ENCODE measurements at places on chromosomes 1 and 21.

GRCh38 chr1:92329347-92330129 lies 30.7 kb downstream of the RPAP2 start:
- DNase-seq = no peak

GRCh38 chr21:36513430-36513829 lies 33.5 kb upstream of the CLDN14 start:
- DNase-seq = no peak

GRCh38 chr1:166910396-166910994 lies 34.4 kb upstream of the TADA1 start:
- DNase-seq = peak; percentile 69

- DNase-seq = no peak
Observed at GRCh38 chr21:39072468-39072867, 110.8 kb downstream of the PSMG1 start.

DNA sequence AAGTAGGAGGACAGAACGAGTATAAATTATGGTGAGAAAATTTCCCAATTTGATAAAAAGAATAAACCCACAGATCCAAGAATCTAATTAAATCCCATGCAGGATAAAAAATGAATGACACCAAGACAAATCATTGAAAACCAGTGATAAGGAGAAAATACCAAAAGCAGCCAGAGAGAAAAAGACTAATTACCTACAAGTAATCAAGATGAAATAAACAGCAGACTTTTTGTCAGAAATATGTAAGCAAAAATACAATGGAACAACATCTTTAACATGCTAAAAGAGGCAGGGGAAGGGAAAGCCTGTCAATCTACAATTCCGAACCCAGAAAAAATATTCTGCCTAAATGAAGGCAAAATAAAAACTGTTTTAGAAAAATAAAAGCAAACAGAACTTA lies 20.7 kb upstream of the CCN1 start:
- DNase-seq = no peak

DNA sequence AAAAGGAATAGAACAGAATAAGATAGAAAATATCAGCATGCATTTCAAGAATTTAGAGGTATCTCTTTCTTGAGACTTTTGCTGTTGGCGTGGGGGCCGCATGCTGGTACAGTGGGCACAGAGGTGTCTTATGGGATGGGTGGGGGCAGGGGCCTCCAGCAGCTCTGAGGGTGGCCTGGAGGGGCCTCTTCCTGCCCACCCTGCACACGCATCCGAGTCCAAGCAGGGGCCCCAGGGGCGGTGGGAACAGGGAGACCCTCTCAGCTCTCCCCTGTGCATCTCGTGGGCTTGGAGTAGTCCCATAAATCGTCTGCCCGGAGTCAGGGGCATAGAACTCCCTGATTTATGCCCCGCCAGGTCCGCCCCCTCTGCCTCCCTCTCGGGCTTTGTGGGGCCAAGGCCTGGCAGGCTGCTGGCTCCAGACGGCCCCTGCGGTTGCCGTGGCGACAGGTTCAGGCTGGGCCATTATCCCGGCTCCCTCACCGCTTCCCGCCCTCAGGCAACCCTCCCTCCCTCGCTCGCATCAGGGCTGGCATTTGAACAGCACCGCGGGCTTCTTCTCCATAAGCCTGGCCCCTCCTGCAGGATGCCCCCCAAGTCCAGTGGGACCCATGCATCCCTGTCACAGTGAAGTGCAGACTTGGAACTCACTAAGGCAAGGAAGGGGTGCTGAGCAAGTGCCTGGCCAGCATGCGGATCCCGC lies 133.2 kb upstream of the ZBTB40 start:
- no peak for DNase-seq

DNA sequence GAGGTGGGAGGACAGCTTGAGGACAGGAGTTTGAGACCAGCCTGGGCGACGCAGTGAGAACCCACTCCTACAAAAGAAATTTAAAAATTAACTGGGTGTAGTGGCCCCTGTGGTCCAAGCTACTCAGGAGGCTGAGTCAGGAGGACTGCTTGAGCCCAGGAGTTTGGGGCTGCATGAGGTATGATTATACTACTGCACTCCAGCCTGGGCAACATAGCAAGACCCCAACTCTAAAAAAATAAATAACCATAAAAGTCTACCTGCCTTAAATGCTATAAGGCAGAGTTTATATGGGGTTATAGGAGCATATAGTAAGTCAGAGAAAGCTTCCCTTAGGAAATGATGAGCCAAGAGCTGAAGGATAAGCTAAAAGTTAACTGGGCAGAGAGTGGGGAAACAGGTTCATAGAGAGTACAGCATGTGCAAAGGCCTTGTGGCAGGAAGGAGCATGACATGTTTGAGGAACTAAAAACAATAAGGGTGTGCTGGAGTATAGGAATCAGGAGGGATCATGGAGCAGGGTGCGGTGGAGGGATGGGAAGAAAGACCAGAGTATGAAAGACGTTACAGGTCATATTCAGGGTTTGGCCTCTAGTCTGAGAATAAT lies 68.3 kb downstream of the ADSS2 start:
- no peak for DNase-seq

- DNase-seq = no peak
Observed at GRCh38 chr1:222392556-222392955, 155.3 kb downstream of the HHIPL2 start.

DNA sequence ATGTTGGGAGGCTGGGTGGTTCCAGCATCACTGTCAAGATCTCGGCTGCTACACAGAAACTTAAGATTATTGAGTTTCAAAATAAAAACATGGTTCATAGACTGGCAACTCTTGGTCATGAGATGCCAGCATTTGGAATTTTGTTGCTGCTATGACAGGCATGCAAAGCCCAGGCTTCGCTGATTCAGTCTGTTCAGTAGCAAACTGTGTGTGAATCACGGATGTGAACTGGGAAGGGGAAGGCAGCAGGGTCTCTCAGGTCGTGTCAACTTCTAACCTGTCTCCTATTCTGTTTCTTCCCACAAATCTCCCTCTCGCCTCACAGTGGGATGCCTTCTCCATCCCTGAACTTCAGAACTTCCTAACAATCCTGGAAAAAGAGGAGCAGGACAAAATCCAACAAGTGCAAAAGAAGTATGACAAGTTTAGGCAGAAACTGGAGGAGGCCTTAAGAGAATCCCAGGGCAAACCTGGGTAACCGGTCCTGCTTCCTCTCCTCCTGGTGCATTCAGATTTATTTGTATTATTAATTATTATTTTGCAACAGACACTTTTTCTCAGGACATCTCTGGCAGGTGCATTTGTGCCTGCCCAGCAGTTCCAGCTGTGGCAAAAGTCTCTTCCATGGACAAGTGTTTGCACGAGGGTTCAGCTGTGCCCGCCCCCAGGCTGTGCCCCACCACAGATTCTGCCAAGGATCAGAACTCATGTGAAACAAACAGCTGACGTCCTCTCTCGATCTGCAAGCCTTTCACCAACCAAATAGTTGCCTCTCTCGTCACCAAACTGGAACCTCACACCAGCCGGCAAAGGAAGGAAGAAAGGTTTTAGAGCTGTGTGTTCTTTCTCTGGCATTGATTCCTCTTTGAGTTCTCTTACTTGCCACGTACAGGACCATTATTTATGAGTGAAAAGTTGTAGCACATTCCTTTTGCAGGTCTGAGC lies 25.5 kb downstream of the EIF2D start:
- no peak for DNase-seq

- no peak for DNase-seq
Observed at GRCh38 chr1:43366601-43367025, 1.2 kb downstream of the ELOVL1 start.

- DNase-seq = peak; percentile 37
Observed at GRCh38 chr1:214332946-214333798, 52.2 kb downstream of the SMYD2 start.

DNA sequence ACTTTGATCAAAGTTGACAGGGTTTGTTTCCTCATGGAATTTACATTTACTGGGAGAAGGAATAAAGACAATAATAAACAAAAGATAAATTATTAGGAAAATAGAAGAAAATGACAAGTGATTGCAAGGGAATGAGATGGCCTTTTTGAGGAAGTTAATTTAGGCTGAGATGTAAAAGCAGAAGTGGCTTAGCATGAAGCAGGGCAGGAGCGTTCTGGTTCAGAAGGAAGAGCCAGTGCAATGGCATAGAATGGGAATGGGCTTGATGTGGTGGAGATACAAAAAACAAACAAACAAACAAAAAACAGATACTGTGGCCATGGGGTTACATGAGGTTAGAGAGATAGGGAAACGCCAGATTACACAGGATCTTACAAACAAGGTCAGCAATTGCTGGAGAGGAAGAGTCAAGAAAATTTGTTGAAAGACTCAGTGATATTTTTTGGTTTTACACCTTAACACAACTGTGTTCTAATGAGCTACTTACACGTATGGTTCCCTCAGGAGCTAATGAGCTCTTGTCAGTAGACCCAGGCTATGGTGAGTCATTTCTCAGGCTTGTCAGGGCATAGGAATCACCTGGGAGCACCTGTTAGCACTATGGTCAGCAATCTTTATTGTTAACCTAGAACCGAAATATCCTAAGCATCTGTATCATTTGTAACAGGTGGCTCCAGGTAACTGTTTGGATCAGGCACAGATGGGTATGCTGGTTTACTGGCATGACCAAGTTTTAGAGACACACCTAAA lies 8.7 kb upstream of the CADM3 start:
- DNase-seq = no peak

DNA sequence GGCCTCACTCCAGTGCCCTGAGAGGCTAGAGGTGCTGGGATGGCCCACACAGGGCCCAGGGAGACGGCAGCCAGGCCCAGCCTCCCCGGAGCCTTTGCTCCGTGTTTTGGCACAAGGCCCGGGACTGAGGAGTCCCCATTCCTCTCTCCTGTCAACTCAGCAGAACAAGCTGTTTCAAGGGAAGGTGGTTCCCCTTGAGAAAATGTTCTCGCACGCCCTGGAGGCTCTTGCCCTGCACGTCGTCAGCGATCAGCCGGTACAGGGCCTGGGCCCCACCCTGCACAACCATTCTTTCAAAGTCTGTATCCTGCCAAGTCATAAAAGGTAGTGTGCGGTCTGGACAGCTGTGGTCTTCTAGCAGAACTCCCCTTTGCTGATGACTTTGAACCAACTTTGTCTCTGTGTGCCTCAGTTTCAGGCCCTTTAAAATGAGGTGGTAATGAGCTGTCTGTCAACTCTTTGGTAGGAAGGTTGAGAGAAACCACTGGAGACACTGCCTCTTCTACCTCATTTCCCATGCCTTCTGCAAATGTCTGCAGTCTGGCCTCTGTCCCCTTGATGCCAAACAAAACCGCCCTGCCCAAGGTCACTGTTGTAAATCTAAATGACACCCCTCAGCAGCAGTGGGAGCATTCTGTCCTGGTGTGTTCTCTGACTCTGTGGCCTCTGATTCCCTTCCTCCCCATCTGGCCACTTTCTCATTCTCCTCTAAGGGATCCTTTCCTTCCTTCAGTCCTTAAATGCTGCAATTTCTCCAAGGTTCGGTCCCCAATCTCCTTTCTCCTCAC lies 138.6 kb upstream of the JUN start:
- DNase-seq = peak; percentile 19

DNA sequence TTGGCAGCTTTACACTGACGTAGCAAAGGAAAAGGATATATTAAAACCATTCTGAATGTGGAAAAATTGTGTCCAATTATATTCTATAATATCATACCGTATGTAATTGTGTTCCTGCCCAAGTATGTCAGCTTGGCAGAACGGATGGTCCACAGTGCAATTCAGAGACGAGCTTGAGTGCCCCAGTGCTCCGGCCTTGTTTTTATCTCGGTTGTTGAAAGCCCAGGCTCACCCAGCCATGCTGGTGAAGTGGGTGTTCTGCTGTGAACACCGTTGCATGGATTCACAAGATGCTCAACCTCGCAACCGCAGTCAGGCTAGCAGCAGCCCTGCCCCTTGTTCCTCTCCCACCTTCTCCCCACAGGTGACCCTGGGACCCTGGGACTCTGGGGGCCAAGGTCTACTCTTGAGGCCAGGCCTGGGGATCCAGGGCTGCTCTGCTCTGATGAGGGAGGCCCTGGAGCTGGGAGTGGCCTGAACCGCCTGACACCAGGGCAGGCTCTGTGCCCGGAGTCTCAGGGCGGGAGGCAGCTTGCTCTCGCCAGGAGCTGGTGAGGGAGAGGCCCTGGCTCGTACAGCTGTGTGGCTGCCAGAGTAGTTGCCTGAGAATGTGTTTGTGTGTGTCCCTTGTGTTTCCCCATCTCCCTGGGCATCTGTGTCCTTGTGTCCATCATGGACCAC lies 11.2 kb downstream of the PTPRF start:
- no peak for DNase-seq

DNA sequence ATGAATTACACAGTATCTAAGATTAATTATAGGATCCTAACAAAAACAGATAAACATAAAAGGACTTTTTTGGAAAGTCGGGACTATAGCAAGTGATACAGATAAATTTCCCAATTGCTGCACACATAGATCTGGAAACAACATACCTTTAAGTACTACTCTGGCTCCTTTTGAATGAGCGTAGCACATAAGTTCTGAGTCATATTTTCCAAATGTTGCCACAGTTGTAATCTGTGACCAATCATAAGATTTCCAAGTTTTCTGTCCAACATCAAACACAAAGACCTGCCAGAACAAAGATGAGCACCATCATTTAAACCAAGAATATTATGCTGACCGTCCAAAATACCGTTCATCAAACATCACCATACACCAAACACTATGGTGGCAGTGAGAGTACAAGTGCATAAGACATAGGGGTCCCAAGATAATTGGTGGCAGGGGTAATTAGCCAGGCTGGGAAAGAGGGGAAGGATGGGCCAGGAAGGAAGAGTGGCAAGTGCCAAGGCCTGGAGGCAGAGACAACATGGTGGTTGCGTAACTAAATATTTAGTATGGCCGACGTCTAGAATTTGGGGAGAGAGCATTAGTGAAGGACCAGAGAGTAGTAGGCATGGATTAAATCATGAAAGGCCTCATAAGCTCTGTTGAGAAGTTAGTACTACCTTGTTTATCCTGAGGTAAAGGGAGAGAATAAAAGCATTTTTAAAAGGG lies 3.6 kb downstream of the CTBS start:
- DNase-seq = no peak

GRCh38 chr1:162552684-162553252 lies 8.8 kb upstream of the UAP1 start:
- no peak for DNase-seq

GRCh38 chr1:235027862-235028250 lies 100.8 kb downstream of the TOMM20 start:
- no peak for DNase-seq

GRCh38 chr1:220791285-220791684 lies 4.6 kb downstream of the MTARC1 start:
- DNase-seq = no peak

- DNase-seq = no peak
Observed at GRCh38 chr21:15034126-15034853, 30.5 kb downstream of the NRIP1 start.

- DNase-seq = no peak
Observed at GRCh38 chr1:204313675-204314074, 46.1 kb downstream of the PLEKHA6 start.

- no peak for DNase-seq
Observed at GRCh38 chr1:5577255-5578040, 414.8 kb downstream of the NPHP4 start.

Data from activated CD4-positive, alpha-beta T cell treated with anti-CD3 and anti-CD28 coated beads, Interleukin-2, amount 50 U/mL, for 1 hour (primary cell).